ENCODE measurements at places on chromosomes 3 and 15.
A peak's percentile ranks its signal among the peaks of the same experiment; 100 is the strongest.

DNA sequence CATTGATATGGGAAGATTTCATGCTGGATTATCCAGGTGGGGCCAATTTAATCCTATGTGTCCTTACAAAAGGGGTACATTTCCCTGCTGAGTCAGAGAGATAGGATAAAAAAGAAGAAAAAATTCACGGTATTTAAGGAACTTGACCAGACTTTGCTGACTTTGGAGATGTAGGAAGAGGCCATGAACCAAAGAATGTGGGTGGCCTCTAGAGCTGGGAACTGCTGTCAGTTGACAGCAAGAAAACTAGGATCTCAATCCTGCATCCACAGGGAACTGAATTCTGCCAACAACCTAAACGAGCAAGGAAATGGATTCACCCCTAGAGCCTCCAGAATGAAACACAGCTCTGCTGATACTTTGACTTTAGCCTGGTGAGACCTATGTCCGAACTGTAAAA, 148.1 kb upstream of the SLC24A5 start:
- peak; percentile 31 for DNase-seq

DNA sequence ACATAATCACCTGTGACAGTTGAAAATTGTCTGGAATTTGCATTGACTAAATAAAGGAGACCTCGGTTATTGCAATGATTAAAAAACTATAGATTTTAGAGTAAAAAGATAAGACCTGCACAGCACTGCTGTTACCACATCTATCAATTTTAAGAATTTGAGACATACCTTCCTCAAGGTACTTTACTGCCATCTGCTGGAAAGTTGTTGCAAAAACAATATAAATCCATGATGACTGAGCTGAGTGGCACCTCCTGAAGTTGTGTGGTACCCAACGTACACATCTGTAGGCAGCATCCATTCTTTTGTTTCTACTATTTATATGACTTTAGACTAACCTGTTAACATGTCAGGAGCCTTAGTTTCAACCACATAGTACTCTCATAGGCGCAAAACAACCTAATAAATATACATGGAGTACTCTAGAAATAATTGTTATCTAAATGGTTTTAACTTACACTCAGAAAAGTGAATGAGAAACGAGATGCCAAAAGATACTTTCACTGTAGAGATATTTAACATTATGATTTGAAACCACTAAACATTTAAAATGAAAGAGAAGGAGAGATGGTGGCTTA, 106.7 kb downstream of the GHSR start:
- peak; percentile 69 for DNase-seq

DNA sequence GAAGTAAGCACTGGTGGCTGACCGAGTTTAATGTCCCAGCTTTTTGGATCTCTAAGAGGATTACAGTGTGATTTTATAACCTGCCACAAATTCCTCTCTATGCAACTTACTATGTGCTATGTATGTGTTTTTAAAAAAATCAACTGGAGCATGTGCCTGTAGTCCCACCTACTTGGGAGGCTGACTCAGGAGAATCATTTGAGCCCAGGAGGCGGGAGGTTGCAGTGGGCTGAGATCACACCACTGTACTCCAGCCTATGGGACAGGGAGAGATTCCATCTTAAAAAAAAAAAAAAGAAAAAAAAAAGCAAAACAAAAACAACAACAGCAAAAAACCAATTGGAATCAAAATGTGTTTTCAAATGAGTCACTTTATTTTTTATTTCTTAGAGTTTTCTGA, 29.6 kb downstream of the DUT start:
- peak; percentile 43 for DNase-seq

DNA sequence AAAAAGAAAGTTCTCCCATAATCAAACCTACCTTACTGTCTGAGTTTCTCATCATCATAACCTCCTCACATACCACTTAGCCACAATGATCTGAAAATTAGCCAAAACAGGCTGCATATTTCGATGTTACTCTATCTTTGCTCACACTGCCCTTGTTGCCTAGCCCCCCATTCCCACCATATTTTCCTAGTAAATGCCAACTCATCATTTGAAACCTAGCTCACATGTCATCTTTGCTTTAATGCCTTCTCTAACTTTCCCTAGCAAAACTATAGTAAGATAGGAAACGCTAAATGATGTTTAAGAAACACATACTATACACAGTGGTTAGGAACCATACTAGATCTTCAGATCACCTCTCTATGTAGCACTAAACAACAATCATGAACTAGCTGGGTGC, 64.9 kb downstream of the INO80 start:
- DNase-seq = peak; percentile 25

DNA sequence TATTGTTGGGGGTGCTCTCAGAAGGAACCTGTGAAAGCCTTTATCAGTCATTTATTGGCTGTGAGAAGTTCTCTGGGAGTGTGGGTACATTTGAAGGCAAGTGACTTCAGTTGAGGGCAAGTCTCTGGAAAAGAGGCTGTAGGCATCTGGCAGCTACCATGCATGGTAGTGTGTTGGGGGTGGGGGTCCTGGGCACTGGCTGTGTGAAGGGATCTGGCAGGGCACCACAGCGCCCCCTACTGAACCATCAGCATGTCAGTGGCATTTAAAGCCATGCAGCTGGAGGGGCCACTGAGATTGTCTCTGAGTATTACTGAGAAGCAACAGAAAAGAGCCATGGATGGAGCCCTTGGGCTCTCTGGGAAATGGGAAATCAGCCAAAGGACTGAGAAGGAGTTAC, 30.6 kb downstream of the CRTAP start:
- DNase-seq = no peak

DNA sequence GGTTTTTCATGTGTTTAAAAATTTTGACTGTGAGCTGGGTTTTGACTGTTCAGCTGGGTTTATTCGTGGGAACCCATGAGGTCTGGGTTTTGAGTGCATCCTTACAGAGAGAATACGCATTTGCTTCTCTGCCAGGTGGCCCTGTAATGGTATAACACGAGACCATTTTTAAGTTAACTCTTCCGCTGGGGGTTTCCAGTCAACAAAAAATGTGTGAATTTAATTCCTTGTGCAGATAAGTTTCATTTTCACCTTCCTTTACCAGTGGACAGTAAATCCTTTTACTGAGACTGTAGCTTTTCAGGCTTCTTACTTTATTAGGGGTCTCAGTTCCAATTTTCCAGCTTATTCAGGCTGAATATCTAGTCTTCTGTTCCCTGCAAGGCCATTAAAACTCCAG, 149.6 kb downstream of the OPA1 start:
- DNase-seq = no peak

DNA sequence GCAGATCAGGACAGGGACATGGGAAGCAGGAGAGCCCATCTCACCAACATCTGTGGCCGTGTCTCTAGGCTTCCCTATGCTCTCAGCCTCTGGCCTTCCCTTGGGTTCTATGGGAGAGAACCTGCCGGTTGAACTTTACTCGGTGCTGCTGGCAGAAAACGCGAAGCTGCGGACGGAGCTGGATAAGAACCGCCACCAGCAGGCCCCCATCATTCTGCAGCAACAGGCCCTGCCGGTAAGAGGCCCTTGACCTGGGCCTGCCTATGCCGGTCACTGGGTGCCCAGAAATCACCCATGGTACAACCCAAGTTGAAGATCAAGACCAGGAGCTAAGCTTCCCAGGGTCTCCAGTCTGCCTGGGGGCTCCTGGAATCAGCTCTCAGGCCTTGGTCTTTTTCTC, 34.8 kb downstream of the CYP11A1 start:
- DNase-seq = no peak

DNA sequence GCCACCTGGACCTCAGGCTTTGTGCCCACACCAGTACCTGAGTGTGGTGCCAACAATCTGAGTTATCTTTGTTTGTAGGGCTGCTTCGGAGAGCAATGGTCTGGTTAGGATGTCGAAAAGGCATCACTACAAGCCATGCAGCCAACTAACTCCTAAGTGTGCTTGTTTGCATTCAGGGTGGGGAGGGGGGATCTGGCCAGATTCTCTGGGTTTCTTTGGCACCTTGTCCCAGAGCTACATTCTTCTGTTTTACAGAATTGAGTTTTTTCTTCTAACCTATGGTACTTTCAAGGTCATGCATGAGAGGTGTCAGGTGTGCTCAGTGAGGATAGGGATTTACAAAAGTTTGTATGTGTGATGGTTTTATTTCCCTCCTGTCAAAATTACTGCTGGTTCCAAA, 391.4 kb upstream of the RARB start:
- no peak for DNase-seq

DNA sequence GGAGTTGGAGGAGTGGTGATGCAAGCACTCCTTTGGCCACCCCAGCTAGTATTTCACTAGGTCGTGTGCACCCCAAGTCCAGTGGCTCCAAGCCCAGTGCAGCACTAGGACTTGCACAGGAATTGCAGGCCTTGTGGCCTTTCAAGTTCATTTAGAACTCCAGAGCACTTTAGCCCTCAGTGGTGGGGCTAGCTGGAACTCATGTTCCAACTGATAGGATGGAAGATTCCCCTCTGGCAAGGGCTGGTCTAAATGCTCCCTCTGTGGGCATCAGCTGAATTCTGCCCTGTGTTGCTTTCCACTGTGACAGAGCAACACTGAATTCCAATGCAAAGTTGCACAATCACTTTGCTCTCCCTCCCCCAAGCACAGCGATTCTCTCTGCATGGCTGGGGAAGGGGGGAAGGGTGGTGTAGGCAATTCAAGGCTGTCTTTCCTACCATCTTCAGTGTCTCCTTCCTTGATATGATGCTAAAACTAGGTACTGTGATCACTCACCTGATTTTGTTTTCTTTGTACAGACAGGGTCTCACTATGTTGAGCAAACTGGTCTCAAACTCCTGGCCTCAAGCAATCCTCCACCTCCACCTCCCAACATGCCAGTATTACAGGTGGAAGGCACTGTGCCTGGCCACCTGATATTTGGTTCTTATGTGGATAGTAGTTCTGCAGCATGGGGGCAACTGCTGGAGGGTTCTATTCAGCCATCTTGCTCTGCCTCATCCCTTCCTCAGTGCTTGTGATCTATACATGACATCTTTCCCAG, 10.3 kb downstream of the USF3 start:
- DNase-seq = peak; percentile 66

GRCh38 chr3:105661461-105661860, 207.4 kb downstream of the CBLB start:
- no peak for DNase-seq

- DNase-seq = no peak
Measured at GRCh38 chr3:123399653-123400052, 49.2 kb downstream of the ADCY5 start.

DNA sequence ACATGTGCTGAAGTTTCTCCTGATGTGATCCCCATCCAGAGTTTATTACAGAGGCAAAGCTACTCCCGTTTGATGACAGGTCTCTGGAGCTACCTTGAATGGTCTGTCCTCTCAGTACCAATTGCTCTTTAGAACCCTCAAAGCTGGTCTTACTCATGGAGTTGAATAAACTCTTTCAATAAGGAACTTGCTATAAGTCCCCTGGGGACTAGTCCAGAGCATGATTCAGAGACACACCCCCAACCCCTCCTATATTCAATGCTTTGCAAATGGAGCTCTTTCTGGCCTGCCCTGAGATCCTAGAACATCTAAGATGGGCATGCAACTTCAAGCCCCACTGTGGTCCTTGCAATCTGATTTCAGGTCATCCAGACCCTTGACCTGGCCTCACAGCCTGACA, 23.9 kb upstream of the TPM1 start:
- peak; percentile 75 for DNase-seq

GRCh38 chr3:50138266-50139200, 16.6 kb upstream of the SEMA3F start:
- peak; percentile 65 for DNase-seq

DNA sequence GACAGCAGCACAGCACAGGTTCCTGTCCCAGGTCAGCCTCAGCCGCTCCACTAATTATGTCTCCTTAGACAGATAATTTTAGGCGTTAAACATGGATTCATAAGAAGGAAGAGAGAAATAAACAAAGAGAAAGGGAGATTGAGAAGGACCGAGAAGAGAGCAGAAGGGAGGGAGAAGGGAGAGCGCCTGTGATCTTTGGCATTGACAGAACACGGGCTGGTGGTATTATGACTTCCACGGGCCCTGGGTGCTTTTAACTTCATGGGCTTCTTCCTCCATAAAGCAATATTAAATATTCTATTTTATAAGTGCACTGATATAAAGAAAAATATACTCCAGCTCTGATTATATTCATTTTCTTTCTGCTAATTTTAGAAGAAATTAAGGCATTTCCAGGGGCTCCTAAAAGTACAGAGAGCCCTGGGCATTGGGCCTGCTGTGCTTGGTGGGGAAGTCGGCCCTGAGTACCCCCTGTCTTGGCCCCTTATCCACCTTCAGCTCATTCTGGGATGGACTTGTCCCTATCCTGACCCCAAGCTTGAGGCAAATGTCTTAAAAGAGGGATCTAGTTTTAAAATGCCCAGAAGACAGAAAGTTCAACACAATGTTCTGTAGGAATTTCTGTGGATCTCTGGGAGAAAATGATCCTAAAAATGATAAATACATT, 135.3 kb downstream of the MEX3B start:
- no peak for DNase-seq

- peak; percentile 23 for DNase-seq
Measured at GRCh38 chr15:87196498-87196897, 1060.0 kb downstream of the NTRK3 start.

DNA sequence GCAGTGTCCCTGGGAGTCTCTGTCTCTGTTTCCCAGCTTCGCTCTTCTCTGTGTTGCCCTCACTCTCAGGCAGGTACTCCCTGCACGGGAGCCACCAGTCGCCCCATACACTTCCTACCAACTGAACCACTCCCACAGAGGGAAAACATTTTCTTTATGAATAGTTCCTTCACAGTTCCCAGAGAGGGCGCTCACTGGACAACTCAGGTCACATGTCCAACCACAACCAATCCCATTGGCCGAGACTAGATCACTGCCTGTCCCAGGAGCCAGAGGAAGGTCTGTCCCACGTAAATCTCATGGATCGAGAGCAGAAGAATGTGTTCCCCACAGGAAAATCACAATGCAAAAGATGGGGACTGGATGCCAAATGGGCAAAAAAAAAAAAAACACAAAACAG, 26.1 kb downstream of the GRK7 start:
- DNase-seq = no peak

DNA sequence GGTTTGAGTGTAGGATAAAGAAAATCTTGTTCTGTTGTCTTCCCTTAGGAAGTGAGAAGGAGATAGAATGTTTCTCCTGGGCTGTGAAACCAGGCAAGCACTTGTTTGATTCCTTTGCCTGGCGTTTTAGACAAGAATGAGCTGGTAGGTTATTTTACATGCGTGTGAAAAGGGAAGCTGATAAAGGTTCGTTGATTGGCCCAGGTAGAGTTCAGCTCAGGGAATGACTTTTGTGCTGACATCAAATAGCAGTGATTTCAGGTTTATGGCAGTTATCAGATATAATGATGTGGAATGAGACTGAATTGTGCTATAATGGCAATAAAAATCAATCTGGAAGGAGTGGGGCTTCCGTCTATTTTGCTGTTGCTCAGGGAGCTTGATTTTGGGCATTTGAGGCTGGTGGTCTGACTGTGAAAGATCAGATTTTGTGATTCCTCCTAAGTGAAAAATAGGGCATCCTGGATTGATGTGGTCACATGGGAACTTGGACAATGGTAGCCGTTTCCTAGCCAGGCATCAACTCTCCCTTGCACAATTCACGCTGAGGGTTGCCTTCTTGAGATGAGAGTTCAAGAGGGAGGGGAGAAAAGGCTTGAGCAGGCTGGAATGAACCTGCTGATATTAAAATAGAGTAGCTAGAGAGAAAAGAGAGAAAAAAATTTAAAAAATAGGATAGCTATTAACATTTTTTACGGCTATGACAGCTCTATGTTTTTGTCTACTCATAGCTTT, 388.9 kb downstream of the EDEM1 start:
- DNase-seq = no peak
